ENCODE measurements at places on chromosomes 11 and 22. TPM values are rescaled to one million over a fixed set of nuclear protein-coding genes. Genes with fewer than 3 reads are reported as not detected.

MYOD1 gene
- not detected for total RNA-seq

MFNG gene
- total RNA-seq, result 95.5 TPM

OR4A16 gene
- not detected for total RNA-seq

C11orf42 gene
- total RNA-seq, result not detected

MMP10 gene
- total RNA-seq, result not detected

GAL gene
- not detected for total RNA-seq

DLG2 gene
- 1.0 TPM for total RNA-seq

GGTLC3 gene
- total RNA-seq, result not detected

CD3G gene
- 0.21 TPM for total RNA-seq

ARVCF gene
- 1.9 TPM for total RNA-seq

TMEM132A gene
- 25.0 TPM for total RNA-seq

OR56A1 gene
- total RNA-seq, result not detected

CHST1 gene
- not detected for total RNA-seq

THY1 gene
- total RNA-seq, result 2.4 TPM

CWF19L2 gene
- 7.9 TPM for total RNA-seq
